ENCODE measurements at places on chromosomes 11 and 22. TPM values are rescaled to one million over a fixed set of nuclear protein-coding genes. Genes with fewer than 3 reads are reported as not detected.

Gene PANX2
- total RNA-seq = 1.7 TPM

Gene HTR3B
- not detected for total RNA-seq

DNA sequence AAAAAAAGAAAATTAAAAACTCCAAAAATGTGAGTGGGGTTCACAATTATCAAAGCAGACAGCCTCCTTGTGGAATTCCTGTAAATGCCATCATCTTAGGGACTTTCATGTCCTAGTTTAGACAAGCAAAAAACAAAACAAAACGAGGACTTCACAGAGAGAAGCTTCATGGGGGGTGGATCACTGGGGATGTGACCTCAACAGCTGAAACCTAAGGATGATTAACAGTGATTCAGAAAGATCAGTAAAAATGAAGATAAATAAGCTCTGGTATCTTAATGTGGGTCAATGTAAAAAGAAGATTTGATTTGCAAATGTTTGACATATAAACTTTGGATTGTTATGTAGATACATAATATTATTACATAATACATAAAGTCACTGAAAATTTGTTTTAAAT, 8.1 kb upstream of the OR10W1 start:
- DNase-seq = no peak

- DNase-seq = no peak
Measured at GRCh38 chr11:2975594-2975993, 16.5 kb downstream of the NAP1L4 start.

DNA sequence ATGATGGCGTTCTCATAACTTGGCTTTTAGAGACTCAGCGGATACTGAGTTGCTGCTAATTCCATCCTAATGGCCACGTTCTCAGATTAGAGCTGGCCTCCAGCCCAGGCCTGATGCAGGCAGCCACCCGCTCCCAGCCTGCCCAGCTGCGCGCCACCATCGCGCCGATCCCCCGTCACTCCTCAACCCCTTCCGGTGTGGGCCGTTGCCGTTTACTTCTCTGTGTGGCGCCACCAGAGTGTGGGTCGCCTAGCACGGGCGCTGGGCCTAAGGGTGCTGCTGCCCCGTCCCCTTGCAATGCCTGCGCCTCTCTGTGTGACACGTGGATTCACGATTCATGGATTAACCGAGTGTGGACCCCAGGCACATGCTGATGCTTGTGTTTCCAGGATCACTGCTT, 1116.0 kb downstream of the BRD1 start:
- no peak for DNase-seq

Measured in right atrium auricular region (tissue), 2 donors.